ENCODE measurements at places on chromosomes 16 and 17.

- DNase-seq: no peak
Measured at GRCh38 chr16:57001026-57001679, 11.8 kb downstream of the NLRC5 start.

GRCh38 chr17:37781451-37781850 is 36.6 kb upstream of the HNF1B start:
- no peak for DNase-seq

DNA sequence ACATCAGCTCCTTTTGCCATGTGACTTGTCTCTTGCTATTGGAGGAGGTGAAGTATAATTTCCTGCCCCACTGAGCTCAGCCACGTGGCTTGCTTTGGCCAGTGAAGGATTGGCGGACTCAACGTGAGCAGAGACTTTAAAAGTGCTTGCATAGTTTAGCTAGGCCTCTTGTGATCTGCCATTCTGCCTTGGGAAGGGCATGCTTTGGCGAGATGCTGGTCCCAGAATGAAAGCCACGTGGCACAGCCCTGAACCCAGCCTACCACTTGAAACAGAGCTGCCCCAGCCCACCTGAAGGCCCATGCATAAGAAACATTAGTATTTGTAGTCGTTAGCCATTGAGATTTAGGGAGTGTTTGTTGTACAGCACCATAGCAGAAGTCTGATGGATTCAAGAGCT is 148.2 kb downstream of the TMEM132E start:
- DNase-seq: no peak

GRCh38 chr17:29210879-29211278 is 30.7 kb upstream of the MYO18A start:
- DNase-seq: peak; percentile 49

- DNase-seq: no peak
Measured at GRCh38 chr16:19112099-19112407, 1.7 kb upstream of the ITPRIPL2 start.

- DNase-seq: no peak
Measured at GRCh38 chr16:12320298-12320706, 343.8 kb downstream of the SNX29 start.

DNA sequence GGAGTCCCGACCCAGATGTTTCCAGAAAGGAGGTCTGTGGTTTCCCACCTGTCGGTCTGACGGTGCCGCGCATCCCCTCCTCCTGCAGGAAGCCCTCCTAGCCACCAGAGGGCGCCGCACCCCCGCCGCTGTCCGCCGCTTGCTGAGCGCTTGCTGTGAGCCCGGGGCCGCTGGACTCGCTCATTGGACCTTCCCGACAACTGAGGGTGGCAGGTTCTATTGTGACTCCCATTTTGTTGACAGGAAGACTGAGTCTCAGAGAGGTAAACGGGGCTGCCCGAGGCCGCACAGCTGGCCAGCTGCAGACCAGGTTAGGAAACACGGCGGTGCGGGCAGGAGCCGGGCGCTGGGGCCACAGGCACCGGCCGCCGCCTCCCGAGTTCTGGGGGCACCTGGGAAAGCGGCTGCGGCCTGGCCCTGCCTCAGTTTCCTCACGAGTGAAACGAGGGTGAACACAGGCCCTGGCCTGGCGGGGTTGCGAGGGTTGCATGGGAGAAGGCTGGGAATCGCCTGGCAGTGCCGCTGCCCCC is 191.1 kb upstream of the CIBAR2 start:
- DNase-seq: peak; percentile 56

GRCh38 chr17:51152766-51153209 is 571 bp upstream of the NME1 start:
- DNase-seq: no peak

GRCh38 chr16:67155295-67156142 is 4.2 kb downstream of the TRADD start:
- DNase-seq: peak; percentile 76
